ENCODE measurements at places on chromosomes 3 and 15. TPM values are rescaled to one million over a fixed set of nuclear protein-coding genes. Genes with fewer than 3 reads are reported as not detected.

Gene GRK7
- not detected for total RNA-seq

Gene HERC2
- total RNA-seq, result 61.5 TPM

Gene LRRC58
- 14.3 TPM for total RNA-seq

Gene GOLGA8J
- total RNA-seq, result 0.67 TPM

Gene PRRT3
- 2.4 TPM for total RNA-seq

- no peaks in the 10 kb centered on the region for H3K36me3 ChIP-seq
- H3K4me3 ChIP-seq, result no peak overlapping the region
- peaks cover 2% of the 10 kb centered on the region for H3K4me1 ChIP-seq
- no peaks in the 10 kb centered on the region for H3K27me3 ChIP-seq
- peak; percentile 38 for DNase-seq
These were observed 40.2 kb upstream of the ADAMTSL3 start for GRCh38 chr15:83613714-83614113.

DNA sequence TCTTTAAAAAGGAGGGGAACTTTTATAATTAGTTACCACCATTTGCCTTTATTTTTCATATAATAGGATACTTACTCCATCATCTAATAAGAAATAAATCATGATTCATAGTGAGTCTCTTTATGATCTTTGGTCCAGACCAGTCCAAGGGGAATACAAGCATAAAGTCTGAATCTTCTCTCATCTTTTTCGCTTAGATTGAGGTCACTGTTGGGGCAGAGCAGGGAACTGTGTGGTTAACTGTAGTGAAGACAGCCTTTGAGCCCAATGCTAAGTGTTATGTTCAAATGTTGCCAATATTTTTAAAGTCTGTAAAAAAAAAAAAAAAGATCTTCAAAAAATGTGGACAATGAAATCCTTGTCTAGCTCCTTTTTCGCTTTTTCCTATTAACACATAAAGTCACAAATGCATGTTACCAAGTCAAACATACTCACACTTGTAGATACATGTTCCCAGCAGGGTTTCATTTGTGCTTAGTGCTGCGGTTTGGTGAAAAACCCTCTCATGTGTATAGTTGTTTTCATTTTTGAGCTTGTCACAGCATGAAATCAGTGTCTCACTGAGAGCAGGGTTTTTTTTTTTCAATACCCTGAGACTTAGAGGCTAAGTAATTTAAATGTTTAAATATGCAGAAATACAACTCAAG, 72.1 kb downstream of the EPHA3 start:
- no peak overlapping the region for H3K4me3 ChIP-seq
- DNase-seq, result peak; percentile 31
- H3K36me3 ChIP-seq, result no peaks in the 10 kb centered on the region
- H3K4me1 ChIP-seq, result peaks cover 4% of the 10 kb centered on the region
- H3K27ac ChIP-seq, result no peak overlapping the region
- no peaks in the 10 kb centered on the region for H3K27me3 ChIP-seq

DNA sequence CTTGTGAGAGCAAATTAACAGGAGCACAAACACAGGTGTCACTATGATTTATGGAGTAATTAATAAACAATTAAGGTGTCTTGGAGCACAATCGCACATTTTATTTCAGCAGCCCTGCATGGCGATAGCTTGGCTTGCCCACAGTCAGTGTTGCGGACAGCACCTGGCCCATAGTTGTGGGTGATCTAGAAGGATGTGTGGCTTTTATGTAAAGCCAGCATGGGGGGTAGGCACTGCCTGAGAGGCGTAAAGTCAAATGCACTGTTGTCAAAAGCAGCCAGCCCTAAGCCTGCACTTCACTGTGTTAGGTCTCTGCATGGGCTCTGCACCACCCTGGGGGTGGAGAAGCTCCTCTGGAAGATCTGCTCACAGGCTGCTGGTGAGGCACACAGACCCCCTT, 177.4 kb upstream of the PPP2R3A start:
- DNase-seq, result no peak
- H3K4me1 ChIP-seq, result no peaks in the 10 kb centered on the region
- no peaks in the 10 kb centered on the region for H3K36me3 ChIP-seq
- no peak overlapping the region for H3K27ac ChIP-seq

- no peaks in the 10 kb centered on the region for H3K36me3 ChIP-seq
- no peak overlapping the region for H3K4me3 ChIP-seq
- H3K27me3 ChIP-seq, result no peaks in the 10 kb centered on the region
These were observed 280.8 kb upstream of the ROPN1 start for GRCh38 chr3:124272605-124273151.

DNA sequence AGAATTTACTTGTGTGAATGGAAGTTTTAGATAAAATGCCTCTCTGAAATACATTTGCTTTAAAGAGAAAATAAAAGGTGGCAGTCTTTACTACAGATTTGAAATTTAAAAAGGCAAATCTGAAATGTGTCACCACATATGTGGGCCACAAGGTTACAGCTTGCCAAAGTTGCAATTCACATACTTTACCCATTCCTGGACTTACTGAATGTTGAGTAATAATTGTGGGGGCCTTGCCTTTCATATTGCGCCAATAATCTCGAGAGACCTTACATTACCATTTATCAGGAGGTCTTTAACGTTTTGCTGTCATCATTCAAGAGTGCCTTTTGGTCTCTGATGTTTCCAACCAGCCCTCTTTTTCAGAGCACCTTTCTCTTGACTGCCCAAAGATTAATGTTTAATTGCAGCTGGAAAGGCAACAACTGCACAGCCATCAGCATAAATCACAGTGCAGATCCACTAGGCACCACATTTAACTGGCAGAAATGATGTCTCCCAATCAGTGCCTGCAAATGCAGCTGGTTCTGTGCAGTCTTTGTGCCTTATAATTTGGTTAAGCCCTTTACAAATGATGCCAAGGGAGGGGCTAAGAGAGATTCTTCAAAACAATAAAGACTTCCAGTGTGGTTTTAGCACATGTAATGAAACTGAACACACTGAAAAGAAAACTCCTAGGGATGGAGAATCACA, 206.8 kb downstream of the MAGI1 start:
- no peak overlapping the region for H3K27ac ChIP-seq
- H3K4me1 ChIP-seq, result peaks cover 33% of the 10 kb centered on the region
- no peak overlapping the region for H3K4me3 ChIP-seq
- H3K36me3 ChIP-seq, result no peaks in the 10 kb centered on the region

DNA sequence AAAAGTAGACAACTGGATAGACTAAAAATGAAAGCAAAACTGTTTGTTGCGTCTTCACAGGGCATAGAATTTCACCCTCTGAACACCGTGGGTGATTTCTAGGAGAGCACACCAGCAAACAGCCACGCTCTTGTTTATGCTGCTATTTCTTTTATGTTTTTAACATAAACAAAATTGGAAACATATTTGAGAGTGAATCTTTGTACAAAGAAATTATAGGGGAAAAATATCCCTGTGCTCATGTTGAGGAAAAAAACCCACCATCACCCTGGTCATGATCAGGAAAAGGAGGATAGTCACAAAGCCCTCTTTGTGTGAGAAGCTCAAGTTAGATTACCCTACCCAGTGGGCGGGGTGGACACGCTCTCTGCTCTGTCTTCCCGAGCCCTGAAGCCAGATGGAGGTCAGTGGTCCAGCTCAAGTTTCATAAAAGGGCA, 313.3 kb downstream of the SATB1 start:
- no peak for DNase-seq
- H3K27ac ChIP-seq, result no peak overlapping the region
- H3K4me1 ChIP-seq, result peaks cover 4% of the 10 kb centered on the region

DNA sequence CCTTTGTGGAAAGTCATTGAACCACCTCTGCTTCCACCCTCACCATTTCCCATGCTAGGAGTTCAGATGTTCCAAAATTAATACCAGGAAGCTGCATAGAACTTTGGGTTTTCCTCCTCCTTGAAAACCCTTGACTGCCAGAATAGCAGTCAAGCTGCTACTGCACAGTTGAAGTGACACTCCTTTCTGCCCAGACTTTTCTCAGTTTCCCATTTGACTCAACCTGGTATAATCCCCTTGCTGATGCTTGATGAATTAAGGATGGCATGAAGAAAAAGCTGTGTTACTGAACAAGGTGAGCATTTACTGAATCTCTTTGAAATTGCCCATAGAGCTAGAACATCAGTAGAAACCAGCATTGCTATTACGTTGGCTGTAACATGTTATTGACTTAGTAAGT, 286.0 kb downstream of the EDEM1 start:
- no peak overlapping the region for H3K27ac ChIP-seq
- no peak overlapping the region for H3K4me3 ChIP-seq
- no peaks in the 10 kb centered on the region for H3K36me3 ChIP-seq
- DNase-seq, result no peak

DNA sequence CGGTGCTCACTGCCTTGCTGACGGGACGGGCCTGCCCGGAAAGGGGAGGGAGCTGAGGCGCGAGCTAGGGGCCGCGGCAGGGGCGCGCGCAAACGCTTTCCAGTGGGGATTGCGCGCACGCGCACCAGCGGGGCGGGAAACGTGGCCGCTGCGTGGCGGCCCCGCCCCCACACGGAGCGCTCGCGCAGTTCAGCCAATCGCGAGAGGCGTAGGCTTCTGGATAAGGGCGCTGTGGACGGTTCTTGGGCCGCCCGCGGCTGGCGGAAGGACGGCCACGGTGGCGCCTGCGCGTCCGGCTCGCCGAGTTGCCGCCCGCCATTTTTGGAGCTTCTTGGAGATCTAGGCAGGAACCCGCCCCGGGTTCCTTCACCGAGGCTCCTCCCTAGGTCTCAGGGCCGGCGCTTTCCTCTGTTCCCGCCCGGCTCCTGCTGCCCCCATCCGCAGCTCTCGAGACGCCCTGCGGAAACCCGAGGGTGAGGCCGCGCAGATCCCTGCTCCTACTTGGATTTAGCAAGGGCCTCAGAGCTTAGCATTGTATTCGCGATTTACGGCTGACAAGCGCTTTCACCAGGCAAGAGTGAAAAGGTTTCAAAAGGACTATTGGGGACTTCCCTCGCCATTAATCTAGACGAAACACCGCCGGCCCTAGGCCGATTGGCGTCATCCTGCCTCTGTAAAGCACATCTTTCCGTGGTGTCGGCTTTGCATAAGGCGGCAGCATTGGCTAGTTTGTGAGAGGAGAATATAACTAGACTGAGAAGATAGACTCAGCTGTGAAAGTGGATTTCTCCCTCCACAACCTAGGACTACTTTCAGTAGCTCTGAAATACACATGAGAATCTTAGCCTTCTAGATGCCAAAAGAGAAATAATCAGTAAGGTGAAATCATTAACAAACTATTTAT, 496 bp upstream of the STAG1 start:
- no peaks in the 10 kb centered on the region for H3K27me3 ChIP-seq
- no peaks in the 10 kb centered on the region for H3K36me3 ChIP-seq
- H3K4me3 ChIP-seq, result peak overlapping the region; percentile 79
- DNase-seq, result peak; percentile 92
- peaks cover 21% of the 10 kb centered on the region for H3K4me1 ChIP-seq

GRCh38 chr3:35659768-35660167, 20.4 kb downstream of the ARPP21 start:
- no peak overlapping the region for H3K4me3 ChIP-seq
- no peak for DNase-seq
- no peaks in the 10 kb centered on the region for H3K36me3 ChIP-seq
- H3K27ac ChIP-seq, result no peak overlapping the region
- no peaks in the 10 kb centered on the region for H3K27me3 ChIP-seq

DNA sequence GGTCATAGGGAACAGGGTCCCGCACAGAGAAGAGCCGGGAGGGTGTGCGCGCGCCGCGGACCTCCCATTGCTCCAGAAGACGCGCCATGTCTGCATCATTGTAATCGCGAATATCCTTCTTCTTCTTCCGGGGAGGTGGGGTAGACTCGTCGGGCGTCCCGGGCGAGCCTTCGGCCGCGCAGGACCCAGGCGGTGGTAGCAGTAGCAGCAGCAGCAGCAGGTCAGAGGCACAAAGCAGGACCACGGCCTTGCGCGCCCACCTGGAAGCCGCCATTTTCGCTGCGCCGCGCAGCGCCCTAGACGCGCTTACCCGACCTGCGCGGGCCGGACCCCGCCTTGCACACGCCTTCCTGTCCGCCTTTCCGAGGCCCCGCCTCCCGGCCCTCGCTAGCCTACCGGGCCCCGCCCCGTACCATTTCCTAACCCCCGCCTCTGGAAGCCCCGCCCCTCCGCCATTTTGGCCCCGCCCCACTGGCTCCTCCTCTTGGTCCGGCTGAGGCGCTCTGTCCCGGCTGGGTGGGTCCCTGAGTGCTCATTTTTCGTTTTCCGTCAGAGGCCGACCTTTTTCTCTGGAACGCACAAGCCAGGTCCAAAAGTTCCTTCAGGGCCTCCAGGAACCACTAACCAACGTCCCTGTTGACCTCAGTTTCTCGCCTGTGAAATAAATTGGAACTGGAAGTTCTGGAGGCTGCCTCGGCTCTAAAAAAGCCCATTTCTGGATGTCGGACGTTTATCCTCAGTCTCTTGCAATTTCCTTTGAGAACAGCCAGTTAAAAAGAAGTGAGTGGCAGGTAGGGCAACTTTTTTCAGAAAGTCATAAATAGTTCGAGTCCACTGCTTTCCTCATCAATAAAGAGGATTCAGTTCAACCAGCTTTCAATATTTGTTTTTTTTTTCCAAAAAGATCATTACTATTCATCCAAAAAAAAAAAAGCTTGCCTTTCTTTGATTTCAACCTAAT, at the start of gene MESD:
Gene MESD, minus strand, starts transcription at position 302 of the 961 bp plus-strand sequence. Its CDS starts 28 bp downstream, at position 274.
- peaks cover 17% of the 10 kb centered on the region for H3K4me1 ChIP-seq
- no peaks in the 10 kb centered on the region for H3K36me3 ChIP-seq
- peak; percentile 79 for DNase-seq
- H3K4me3 ChIP-seq, result peak within 1 kb of the TSS; percentile 98

- H3K27me3 ChIP-seq, result no peaks in the 10 kb centered on the region
- no peak for DNase-seq
- no peaks in the 10 kb centered on the region for H3K4me1 ChIP-seq
- H3K36me3 ChIP-seq, result no peaks in the 10 kb centered on the region
- no peak overlapping the region for H3K27ac ChIP-seq
- no peak overlapping the region for H3K4me3 ChIP-seq
These were observed 251.7 kb upstream of the GOLGA6L4 start for GRCh38 chr15:83983634-83984458.

DNA sequence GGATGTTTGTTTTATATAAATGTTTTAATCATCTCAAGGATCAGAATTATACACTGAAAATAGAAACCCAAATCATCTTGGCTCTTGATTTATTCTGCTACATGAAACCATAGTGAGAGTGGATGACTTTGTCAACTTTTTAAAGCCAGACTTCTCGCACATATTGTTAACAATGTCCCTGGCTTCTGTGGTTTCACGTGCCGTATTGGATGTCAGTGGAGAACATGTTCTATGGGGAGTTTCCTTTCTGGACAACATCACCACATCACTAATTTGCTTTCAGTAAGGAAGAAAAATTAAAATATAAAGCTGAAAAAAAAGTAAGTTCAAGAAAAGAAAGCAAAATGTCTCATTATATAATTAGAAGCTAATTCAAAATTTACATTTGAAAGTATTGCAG, 297.1 kb upstream of the MME start:
- H3K27me3 ChIP-seq, result no peaks in the 10 kb centered on the region
- DNase-seq, result no peak
- H3K4me1 ChIP-seq, result no peaks in the 10 kb centered on the region
- no peak overlapping the region for H3K4me3 ChIP-seq
- no peaks in the 10 kb centered on the region for H3K36me3 ChIP-seq

Measured in astrocyte (in vitro differentiated cells and primary cell).